NCI-H1105 treated with DMSO at 0.1 percent for 48 hours (cell line): ENCODE measurements at places on chromosomes 1 and 21.
A peak's percentile ranks its signal among the peaks of the same experiment; 100 is the strongest.

DNA sequence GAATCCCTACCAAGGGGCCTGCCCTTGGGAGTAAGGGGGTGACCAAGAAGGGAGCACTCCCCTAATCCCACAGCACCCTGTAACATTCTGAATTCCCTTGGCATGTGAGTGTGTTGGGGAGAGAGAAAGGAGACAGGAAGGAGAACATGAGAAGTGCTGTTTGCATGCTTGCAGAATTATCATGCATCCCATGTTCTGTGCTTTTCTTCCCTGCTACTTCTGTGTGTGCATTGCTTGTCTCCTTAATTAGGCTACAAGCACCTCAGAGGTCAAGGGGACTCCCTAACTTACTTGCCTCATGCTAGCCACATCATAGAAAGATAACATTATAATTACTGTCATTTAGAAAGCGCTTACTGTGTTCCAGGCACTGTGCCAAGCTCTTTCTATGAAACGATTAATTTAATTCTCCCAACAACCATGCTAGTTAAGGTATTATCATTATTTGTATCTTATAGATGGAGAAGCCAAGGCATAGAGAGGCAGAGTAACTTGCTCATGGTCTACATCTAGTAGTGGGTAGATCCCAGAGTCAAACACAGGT is 11.1 kb downstream of the NOS1AP start:
- peak; percentile 45 for DNase-seq

DNA sequence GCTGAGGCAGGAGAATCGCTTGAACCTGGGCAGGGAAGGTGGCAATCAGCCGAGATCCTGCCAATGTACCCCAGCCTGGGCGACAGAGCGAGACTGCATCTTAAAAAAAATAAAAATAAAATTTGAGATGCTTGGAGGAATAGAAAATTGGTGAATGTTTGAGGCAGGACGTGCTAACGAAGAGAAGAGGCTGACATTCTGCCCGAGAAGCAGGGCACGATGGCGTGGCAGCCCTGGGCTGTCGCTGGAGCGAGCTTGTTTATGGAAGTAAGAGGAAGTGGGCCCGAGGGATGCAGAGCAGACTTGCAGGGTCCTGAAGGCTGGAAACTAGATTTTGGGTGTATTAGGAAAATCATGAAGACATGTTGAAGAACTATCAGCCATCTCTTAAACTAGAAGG is 92.6 kb downstream of the KIF26B start:
- DNase-seq: no peak

GRCh38 chr1:221292652-221293051 is 413.4 kb downstream of the HLX start:
- no peak for DNase-seq

- DNase-seq: no peak
Measured at GRCh38 chr1:183048087-183049085, 25.2 kb downstream of the LAMC1 start.

GRCh38 chr1:214587165-214587564 is 15.8 kb upstream of the CENPF start:
- peak; percentile 19 for DNase-seq

DNA sequence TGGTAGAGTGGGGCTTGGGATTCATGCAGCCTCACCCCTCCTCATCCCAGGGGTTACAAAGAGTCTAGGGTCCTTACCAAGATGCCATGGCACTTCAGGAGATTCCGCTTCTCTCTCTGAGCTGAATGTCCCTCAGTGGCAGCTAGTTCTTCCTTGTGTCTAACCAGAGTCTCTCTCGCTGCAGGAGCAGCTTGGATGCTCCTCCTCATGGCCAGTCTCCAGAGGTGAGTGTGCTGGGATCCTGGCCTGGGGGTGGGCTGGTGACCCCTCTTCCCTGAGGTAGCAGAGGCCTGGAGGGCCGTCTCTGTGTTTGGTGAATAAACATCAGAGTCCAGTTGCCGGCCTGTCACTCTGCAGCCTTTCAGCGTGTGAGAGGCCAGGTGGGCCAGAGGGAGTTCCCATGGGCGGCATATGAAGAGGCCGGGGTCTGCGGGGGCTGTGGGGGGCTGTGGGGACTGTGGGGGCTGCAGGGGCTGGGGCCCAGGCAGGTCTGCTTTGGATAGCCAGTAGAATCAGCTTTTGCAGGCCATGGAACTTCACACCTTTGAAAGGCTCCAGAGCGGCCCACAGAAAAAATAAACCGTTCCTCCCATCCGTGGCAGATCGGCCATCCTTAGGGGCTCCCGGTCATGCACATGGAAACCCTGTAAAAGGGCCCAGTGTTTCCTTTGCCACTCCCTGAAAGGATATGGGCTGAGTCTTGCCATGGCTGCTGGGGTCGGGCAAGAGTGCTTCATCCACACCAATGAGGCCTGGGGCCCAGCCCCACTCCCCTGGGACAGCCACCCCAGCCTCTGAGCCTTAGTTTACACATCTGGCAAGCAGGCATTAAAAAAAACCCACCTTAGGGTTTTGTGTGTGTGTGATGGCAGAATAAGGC is 256.4 kb downstream of the FOXD2 start:
- no peak for DNase-seq

DNA sequence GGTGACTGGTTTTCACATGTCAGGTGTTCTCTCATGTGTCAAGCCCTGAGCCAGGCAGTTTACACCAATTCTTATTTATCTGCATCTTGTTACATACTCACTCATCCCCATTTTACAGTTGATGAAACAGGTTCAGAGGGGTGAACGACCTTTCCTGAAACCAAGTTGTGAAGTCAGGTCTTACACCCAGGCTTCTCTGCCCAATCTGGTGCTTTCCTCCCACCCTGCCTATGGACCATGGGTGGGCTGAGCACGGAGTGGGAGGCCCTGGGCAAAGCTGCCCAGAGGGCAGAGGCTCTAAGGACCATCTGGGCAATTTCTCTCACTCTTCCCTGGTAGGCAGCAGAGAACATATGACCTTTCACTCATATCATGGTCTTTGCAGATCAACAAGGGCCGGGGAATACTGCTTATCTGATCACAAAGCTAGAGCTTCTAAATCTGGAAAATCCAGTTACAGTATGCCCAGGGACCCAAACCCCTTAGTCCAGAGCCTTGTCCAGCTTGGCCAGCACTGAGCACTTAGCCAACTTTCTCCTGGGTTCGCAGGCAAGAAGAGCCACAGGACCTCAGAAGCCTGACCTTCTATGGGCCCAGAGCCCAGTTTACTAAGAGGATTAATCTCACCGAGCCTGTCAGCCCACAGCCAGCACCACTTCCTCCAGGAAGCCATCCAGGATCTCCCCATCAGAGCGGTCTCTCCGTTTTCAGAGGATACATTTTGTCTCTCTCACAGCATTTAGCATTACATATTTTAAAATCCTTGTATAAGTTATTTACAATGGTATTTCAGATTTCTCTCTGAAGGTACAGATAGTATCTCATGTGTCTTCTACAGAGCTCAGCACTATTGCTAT is 16.0 kb upstream of the TTC39A start:
- no peak for DNase-seq

GRCh38 chr1:41364442-41365319 is 3.4 kb downstream of the FOXO6 start:
- DNase-seq: no peak

DNA sequence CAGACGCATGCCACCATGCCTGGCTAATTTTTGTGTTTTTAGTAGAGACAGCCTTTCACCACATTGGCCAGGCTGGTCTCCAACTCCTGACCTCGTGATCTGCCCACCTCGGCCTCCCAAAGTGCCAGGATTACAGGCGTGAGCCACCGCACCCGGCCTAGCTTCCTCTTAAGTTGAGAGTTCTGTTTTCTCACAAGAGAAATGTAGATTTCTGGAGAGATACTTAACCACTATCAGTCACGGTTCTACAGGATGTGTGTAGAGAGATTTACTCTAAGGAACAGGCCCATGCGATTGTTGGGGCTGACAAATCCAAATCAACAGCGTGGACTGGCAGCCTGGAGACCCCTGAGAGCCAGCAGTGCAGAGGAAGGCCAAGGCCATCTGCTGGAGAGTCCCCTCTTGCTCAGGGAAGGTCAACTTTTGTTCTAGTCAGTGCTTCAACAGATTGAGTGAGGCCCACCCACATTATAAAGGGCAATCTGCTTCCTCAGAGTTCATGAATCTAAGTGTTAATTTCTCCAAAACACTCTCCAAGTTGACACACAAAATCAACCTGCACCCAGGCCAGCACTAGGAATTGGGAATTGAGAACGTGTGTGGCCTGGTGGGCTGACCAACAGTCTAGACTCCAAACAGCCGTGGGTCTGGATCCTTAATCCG is 38.7 kb downstream of the CHAF1B start:
- DNase-seq: no peak

DNA sequence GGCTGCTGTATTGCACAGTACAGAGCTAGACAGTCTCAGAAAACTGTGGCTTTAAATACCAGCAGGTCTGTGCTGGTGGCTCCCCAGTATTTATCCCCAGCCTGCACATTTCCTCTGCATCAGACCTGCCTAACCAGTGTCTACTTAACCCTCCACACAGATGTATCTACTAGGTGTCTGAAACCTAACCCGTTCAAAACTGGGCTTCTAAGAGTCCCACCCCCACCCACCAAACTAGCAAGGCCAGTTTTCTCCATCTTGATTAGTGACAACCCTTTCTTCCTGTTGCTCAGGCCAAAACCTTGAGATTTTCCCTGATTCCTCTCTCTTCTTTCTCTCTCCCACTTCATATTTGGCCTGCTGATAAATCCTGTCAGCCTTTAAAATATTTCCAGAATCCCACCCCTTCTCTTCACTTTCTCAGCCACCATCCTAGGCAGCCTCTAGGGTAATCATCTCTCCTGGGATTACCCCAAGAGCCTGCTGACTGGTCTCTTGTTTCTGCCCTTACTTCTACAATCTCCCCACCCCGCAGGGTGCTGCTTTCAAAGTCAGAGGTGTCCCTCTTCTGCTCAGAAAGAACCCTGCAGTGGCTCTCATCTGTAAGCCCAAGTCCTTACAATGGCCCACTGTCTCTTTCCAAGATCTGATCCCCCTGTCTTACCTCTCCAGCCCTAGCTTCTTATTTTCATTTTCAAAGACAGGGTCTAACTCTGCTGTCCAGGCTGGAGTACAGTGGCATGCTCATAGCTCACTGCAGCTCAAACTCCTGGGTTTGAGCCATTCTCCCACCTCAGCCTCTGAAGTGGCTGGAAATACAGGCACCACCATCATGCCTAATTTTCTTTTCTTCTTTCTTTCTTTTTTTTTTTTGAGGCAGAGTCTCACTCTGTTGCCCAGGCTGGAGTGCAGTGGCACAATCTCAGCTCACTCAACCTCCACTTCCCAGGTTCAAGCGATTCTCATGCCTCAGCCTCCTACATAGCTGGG is 45.2 kb downstream of the H3-3A start:
- no peak for DNase-seq

DNA sequence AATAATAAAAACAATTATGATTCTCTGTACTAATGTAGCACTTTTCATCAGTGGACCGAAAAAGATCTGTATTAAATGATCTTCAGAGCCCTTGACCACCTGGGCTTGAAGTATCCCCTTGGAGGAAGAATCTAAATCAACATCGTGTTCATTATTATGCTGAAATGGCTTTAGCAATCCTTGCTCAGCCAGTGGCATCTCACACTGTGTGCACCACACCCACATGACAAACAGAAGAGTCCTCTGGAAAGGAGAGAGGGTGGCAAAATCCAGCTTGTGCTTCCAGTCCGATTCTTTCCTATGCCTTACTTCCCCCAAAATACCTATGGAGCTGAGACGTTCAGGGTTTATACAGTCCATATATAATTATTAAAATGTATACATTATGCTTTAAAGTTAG is 318.5 kb upstream of the RUNX1 start:
- DNase-seq: peak; percentile 76

GRCh38 chr1:89703469-89703868 is 70.5 kb downstream of the LRRC8C start:
- DNase-seq: no peak

DNA sequence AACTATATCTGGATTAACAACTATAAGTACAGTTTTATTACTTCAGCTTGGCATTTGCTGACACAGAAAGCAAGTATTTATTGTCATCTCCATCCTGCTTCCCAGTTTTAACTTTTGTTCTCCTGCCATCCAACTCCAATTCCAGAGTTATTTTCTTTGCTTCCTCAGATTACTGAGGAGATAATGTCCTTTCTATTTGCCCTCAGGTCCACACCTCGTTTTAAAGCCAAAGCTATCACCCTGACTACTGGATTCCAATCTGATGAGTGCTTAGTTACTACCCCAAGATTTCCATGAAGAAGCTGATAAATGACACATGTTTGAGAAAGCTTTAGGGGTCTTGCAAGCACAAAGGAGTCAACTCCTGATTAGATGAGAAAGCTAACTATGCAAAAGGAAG is 25.2 kb downstream of the ACKR1 start:
- no peak for DNase-seq

GRCh38 chr1:175217721-175218531 is 25.4 kb upstream of the KIAA0040 start:
- DNase-seq: no peak

GRCh38 chr1:228979325-228979699 is 244.0 kb downstream of the RHOU start:
- DNase-seq: no peak

DNA sequence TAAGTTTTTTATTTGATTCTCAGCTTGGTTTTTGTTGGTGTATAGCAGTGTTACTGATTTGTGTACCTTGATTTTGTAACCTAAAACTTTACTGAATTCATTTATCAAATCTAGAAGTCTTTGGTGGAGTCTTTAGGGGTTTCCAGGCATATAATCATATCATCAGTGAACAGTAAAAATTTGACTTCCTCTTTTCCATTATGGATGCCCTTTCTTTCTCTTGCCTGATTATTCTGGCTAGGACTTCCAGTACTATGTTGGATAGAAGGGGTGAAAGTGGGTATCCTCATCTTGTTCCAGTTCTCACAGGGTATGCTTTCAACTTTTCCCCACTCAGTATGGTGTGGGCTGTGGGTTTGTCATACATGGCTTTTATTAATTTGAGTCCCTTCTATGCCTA is 23.6 kb upstream of the MAB21L3 start:
- DNase-seq: no peak

DNA sequence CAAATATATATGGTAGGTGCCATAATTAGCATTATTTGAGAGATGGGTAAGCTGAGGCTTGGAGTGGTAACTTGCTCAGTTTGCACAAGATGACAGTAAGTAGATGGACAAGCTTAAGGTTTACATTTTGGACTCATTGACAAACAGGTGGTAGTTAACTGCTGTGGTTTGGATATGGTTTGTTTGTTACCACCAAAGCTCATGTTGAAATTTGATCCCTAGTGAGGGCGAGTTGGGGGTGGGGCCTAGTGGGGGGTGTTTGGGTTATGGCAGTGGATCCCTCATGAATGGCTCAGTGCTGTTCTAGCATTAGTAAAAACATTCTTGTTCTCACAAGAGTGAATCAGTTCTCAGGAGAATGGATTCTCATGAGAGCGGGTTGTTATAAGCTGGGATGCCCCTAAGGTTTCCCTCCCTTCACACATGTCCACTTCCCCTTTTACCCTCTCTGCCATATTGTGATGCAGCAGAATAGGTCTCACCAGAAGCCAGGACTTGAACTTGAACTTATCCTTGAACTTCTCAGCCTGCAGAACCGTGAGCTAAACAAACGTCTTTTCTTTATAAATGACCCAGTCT is 6.6 kb upstream of the PRRX1 start:
- DNase-seq: peak; percentile 48

- no peak for DNase-seq
Measured at GRCh38 chr1:119748040-119748439, 20.7 kb downstream of the HMGCS2 start.
